ENCODE measurements at places on chromosomes 16 and 17.

DNA sequence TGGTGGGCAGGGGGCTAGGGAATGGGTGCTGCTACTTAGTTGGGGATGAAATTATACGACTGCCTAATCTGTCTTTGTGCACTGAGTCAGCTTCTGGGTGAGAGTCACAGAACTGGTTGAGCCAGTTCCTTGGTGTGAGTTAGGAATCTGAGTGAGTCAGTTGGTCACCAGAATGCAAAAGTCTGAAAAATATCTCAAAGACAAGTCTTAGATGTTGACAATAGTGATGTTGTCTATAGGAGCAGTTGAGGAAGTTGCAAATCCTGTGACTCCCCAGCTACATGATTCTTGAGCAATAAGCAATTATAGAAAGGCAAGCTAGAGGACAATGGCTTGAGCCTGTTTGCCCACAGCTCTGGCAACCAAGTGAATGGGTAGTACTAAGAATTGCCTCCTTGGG lies 399.2 kb downstream of the CNTNAP4 start:
- no peak for DNase-seq

DNA sequence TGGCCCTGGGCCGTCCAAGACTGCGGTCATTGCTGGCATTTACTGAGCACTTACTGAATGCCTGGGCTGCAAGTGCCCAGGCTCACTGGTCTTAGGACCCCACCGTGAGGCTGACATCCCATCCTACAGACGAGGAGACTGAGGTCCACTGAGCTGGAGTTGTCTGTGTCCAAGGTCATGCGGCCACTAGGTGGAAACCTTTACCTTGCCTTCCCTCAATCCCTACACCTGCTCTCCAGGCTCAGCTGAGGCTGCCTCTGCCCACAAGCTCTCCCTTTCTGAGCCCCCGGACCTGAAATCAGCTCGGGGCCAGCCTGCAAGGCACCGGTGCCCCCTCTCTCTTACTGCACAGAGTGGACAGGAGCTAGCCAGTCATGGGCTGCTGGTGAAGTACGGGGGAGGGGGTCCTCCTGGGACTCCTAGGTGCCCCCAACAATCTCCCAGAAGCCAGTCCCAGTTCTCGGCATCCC lies 1.5 kb downstream of the CASKIN1 start:
- DNase-seq: no peak

DNA sequence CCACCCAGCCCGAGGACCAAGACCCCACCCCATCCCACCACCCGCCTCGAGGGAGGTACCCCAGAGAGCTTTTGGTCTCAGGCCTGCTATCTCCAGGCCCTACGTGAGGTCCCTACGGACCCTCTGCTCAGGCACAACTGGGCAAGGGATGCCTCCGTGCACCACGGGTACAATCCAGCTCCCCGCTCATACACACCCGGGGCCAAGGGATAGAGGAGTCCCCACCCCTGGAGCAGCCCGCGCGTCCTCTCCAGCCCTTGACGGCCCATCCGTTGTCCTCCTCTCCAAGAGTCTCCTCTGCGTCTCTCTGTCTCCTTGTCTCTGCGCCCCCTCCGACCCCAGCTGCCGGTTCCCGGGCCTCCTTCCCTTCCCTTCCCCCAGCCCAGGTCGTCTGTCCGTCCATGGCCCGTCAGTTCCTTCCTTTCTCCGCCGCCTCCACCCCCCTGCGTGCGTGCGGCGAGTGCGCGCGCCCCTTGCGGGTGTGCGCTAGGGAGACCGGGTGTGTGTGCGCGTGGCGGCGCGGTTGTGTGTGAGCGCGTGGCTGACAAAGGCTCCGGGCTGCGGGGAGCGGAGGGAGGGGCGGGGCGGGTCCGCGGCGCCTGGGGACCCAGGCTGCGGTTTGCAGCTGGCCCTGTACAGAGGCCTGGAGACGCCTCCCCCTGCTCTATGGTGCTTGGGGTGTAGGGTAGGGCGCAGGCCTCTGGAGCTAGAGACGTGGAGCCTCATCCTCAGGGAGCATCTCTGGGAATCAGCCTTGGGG lies 930 bp downstream of the SPNS2 start:
- no peak for DNase-seq

- no peak for DNase-seq
Measured at GRCh38 chr17:1454541-1454940, 1.5 kb downstream of the CRK start.

DNA sequence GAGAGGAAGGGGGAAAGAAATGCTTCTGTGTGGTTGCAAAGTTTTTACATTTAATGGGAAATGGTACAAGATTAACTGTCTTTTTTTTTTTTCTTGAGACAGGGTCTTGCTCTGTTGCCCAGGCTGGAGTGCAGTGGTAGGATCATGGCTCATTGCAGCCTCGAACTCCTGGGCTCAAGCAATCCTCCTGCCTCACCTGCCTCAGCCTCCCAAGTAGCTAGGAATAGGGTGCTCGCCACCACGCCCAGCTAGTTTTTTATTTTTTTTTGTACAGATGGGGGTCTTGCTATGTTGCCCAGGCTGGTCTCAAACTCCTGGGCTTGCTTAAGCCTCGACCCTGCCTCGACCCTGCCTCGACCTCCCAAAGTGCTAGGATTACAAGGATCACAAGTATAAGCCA lies 3.8 kb upstream of the ROGDI start:
- DNase-seq: no peak

- no peak for DNase-seq
Measured at GRCh38 chr17:13537871-13538643, 63.7 kb downstream of the HS3ST3A1 start.

GRCh38 chr16:63614429-63614828 lies 1507.4 kb downstream of the CDH11 start:
- DNase-seq: no peak

DNA sequence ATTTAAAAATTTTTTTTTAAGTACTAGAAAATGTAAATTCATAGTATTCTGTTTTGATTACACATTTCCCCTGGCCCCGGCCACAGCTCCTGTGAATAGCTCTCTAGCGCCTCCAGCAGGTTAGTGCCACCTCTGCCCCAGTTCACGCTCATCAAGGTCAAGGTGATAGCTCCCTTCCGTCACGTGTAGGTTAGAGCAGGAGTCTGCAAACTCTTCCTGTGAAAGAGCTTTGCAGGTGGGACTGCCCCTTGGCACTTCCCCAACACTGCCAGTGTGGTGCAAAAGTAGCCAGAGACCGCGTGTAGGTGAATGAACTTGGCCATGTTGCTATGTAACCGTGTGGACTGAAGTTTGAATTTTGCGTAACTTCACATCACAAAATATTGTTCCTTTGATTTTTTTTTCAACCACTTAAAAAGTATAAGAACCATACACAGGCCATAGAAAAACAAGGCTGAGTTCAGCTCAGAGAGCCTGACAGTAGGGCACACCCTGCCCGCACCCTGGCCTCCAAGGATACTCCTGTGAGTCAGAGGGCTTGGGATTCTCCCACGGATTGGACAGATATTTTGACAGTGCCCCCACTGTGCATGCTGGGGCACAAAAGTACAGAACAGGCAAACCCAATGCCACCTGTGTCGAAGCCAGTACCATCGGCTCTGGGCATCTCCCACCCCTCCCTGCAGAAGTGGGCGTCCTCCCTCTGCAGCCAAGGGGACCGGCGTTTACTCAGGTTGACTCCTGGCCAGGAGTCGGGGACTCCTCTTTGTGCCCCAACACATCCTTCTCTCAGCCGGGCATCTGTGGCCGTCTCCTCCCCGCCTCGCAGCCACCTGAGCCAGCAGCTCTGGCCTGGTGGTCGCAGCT lies 92.0 kb upstream of the CHMP6 start:
- DNase-seq: no peak

GRCh38 chr17:57985675-57985974 lies 2.4 kb downstream of the VEZF1 start:
- no peak for DNase-seq

GRCh38 chr16:83021045-83021444 lies 394.3 kb downstream of the CDH13 start:
- no peak for DNase-seq

- DNase-seq: no peak
Measured at GRCh38 chr17:57422574-57423164, 166.3 kb downstream of the MSI2 start.

DNA sequence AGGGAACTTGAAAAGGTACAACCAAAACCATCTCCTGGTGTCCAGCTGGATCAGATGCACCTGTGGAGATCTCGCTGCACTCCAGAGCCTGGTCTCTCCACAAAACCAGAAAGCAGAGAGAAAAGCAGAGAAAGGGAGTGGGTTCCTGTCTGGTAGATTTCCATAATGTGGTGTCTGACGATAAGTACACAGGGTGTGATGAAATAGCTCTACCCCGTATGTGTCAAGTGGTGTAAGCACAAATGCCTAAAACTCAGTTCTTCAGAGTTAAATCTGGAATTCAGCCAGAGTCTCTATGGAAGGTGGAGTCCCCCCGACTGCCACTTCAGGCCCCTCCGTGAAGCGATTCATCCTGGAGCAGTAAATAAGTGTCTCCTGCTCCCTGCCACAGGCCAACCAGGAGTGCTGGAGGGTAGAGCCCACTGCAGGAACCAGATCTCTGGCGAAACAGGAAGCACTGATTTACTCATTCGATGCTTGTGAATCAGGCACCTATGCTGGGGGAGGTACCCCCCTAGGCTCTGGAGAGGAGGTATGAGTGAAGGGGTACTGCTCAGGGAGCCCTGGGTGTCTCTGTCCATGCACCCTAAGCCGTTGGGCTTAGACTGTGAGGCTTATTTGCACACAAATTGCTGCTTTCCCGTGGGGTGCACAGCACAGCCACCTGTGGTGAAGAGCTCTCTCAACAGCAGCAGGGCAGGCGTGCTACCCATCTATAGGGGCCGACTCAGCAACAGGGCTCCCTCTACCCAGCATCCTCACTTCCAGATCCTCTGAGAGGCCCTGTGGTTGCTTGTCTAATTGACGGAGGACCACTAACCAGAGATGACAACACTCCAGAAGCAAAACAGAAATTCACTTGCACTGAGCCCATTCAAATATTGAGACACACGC lies 97.1 kb upstream of the MYOCD start:
- no peak for DNase-seq

DNA sequence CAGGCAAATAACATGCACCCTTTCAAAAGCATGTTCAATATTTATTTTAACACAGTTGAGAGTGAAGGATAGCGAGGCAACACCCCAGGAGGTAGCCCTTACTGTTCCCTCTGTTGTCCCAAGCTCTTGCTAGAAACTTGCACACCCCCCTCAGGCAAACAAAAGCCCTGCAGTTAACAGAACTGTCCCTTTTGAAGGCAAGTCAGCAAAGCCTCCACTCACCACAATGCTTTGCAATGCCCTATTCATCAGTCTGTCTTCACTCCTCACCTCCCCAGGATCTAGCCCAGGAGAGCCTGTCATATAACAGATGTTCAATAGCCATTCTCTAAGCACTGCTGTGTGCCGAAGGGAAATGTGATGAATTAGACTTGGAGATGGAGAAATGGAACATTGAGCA lies 3.5 kb upstream of the CNEP1R1 start:
- DNase-seq: no peak

- no peak for DNase-seq
Measured at GRCh38 chr17:7951143-7951792, 19.3 kb downstream of the CNTROB start.

DNA sequence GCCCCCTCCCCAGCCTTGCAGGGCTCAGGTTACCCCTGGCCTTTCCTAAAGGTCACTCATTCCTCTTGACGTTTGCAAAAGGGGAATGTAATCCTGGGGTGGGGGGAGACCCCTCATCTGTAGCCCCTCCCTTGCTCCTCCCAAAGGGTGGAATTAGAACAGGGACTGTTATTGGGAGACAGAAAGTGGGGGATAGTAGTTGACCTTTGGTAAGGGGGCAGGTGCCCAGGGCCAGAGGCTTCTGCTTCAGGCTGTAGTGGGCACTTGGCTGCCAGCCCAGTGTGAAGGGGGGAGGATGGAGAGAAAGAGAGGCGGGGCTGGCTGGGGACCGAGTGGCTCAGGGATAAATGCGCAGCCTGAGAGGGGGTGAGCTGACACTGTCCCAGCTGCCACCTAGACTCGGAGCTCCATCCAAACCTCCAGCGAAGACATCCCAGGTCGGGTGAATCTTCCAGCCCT lies at the start of gene ENO3:
Gene ENO3 (plus strand): TSS at position 374 of the 459 bp plus-strand sequence. CDS start 711 bp downstream, outside the sequence.
- DNase-seq: no peak

DNA sequence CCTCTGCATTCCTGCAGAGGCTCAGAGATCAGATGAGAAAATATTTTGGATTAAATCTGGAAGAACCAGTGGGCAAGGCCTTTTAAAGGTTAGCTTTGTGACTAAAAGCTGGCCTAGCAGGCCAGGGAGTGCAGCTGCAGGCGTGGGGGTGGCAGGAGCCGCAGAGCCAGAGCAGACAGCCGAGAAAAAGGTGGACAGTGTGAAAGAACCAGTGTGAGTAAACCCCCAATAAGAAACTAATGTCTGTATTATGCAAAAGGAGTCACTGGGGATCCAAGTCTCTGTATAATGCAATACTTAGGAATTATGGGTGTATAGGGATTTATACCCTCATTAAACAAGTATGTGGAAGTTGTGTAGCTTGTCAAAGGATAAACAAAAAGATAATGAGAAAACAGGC lies 21.4 kb upstream of the SPACA3 start:
- peak; percentile 8 for DNase-seq

DNA sequence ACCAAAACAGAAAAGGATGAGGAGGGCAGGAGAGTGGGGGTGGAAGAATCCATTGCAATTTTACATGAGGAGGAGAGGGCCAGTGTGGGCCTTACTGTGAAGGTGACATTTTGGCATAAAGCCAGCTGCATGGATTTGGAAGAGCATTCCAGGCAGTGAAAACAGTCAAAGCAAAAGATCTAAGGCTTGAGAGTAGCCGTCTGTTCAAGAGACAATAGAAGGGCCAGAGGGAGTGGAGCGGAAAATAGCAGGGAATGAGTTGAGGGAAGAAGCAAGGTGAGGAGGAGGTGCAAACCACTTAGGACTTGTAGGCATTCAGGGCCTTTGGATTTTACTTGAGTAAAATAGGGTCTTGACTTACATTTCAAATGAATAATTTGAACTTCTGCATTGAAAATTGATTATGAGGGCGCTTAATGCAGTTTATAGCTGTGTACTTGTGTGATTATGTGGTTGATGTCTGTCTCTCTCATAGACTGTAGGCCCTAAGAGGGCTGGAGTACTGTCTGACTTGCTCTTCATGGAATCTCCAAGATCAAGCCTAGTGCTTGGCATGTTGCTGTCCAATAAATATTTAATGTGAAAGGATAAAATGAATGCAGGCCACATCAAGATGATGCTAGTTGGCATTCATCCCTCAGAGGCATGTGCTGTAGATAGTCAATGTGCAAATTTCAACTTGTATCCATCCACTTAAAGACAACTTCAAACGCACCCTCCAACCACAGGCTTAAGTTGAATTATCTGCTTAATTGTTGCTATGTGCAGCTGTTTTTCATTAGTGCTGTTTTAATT lies 772.1 kb upstream of the RBFOX1 start:
- no peak for DNase-seq

GRCh38 chr17:70053241-70054234 lies 21.5 kb upstream of the KCNJ16 start:
- DNase-seq: no peak

DNA sequence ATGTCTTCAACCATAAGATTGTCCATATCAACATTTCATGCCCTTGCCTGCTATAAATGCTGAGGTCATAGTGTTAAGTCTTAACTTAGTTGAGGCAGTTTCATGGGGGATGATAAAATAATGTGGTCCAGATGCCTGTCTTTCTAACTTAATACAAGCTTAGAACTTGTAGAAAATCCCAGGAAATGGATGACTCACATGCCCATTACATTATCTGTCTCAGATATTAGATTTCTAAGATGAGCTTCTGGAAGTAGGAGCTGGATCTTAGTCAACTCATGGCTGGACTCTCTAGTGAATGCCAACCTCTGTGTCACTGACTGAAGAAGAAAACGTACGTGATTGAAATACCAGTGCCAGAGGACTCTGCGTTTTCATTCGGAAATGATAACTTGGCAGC lies 797.5 kb upstream of the EEF2KMT start:
- no peak for DNase-seq
